Activated CD8-positive, alpha-beta T cell treated with anti-CD3 and anti-CD28 coated beads for 36 hours (primary cell): ENCODE measurements at places on chromosomes 2 and 18.

DNA sequence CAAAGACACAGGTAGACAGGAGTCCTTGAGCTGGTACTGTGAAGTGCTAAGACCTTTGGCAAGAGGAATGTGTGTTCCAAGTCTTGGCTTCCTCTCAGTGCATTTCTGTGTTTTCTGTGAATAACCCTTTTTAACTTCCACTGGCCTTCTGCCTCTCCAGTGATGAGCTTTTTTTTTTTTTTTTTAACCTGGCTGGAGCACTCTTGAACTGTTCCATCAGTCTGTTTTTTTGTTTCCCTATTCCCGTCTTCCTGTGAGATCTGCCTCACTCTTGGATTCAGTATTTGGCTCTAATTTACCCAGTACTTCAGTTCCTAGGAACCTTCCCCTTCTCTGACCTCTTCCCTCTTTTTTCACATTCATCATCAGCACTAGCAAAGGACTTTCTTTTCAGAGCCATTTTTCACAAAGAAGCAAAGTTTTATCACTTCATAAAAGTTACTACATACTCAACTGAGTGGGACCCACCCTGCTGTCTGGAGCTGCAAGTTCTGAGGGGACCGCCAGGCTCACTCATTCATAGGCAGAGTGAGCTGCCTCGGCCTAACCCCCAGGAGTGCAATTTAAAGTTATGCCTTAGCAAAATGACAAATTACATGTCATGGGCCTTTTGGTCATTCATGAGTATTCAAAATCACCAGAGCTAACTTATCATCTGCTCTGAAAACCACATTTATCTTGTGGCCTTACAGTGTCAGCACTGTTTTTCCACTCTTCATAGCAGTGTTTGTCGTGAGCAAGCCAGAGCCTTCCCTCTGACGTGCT, 126.9 kb upstream of the DAPL1 start:
- H3K4me1 ChIP-seq, result no peaks in the 10 kb centered on the region
- H3K4me3 ChIP-seq, result no peak overlapping the region
- no peaks in the 10 kb centered on the region for H3K27me3 ChIP-seq
- peaks cover 15% of the 10 kb centered on the region for H3K36me3 ChIP-seq

- H3K27ac ChIP-seq, result peak overlapping the region; percentile 85
- peak; percentile 87 for DNase-seq
- peaks cover 26% of the 10 kb centered on the region for H3K4me1 ChIP-seq
- H3K36me3 ChIP-seq, result no peaks in the 10 kb centered on the region
- no peaks in the 10 kb centered on the region for H3K27me3 ChIP-seq
- H3K4me3 ChIP-seq, result no peak overlapping the region
Measured at GRCh38 chr2:9656270-9656766, 25.5 kb upstream of the YWHAQ start.

DNA sequence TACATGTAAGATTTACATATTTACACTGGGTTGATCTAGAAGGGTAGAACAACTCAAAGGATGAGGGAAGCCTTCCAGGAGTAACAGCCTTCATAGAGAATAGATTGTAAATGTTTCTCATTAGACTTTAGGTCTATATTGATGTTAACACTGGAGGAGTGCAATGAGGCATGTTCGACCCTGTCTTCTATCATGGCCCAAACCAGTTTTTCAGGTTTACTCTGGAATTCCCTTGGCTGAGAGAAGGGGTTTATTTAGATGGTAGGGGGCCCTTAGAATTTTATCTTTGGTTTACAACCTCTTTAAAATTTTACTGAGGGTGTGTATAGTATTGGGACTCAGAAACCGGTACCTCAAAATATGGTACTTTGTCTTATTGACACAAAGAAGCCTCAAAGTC, 634.9 kb upstream of the PIK3C3 start:
- H3K27ac ChIP-seq, result no peak overlapping the region
- DNase-seq, result no peak
- no peaks in the 10 kb centered on the region for H3K36me3 ChIP-seq
- H3K4me1 ChIP-seq, result no peaks in the 10 kb centered on the region
- no peaks in the 10 kb centered on the region for H3K27me3 ChIP-seq

DNA sequence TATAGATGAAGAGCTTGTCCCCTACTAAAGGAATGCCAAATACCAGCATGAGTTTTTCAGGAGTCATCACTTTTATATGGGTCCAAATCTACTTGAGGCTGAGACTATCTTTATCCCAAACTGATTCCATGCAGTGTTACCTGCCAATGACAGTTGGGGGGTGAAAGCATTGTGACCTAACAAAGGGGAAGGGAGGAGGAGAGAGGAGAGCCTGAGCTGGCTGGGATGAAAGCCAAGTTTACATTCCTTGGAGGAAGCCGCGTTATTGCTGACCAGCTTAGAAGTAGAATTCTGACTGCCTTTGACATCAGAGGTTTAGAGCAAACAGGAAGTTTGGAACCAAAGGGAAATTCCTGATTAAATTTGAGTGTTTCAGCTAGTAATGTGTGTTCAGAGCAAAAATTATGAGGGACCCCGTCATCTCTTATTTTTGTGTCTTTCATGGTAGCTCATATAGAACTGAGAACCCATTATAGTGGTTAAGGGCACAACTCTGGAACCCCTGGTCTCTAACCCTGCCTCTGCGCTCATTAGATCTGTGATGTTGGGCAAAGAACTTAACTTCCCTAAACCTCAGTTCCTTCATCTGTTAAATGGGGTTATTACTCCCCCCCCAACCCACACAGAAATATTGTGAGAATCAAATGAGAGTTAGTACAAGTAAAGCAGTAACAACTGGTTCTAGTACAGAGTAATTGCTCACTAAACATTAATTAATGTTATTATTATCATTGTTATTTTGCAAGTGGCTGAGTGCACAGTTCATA, 199.3 kb upstream of the EPAS1 start:
- H3K4me3 ChIP-seq, result no peak overlapping the region
- DNase-seq, result no peak
- H3K27ac ChIP-seq, result peak overlapping the region; percentile 14

- no peak for DNase-seq
- no peaks in the 10 kb centered on the region for H3K36me3 ChIP-seq
- H3K27ac ChIP-seq, result no peak overlapping the region
- H3K4me3 ChIP-seq, result no peak overlapping the region
- H3K27me3 ChIP-seq, result no peaks in the 10 kb centered on the region
Measured at GRCh38 chr2:115569547-115569946, 1127.1 kb downstream of the DPP10 start.

DNA sequence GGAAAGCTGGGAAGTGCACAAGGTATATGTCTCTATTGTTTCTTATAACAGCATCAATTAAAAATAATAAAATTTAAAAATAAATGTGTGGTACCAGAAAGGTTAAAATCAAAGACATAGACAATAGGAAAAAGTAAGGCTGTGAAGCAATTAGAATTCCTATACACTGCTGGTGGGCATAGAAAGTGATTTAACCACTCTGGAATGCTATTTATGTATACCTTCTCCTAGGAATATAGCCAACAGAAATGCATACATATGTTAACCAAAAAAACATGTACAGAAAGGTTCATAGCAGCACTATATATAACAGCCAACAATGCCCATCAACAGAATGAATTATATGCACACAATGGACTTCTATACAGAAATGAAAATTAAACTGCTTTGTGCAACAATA, 43.0 kb downstream of the WDSUB1 start:
- H3K4me1 ChIP-seq, result no peaks in the 10 kb centered on the region
- no peak overlapping the region for H3K4me3 ChIP-seq
- DNase-seq, result no peak
- no peak overlapping the region for H3K27ac ChIP-seq

DNA sequence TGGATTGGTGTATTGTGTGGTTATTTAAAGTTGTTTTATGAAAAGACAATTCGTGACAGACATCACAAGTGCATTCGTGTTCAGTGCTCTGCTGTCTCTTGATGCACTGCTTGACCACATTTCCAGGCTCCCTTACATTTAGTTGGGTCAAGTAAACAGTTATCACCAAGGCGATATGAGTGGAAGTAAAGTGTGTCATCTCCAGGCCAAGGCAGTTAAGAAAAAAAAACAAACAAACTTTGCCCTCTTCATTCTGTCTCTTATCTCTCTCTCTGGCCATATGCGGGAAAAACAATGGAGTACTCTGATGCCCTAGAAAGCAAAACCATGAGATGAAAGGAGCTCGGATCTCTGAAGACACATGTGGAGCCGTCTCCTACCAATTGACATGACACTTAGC, 131.1 kb downstream of the DSEL start:
- DNase-seq, result no peak
- no peak overlapping the region for H3K27ac ChIP-seq
- no peaks in the 10 kb centered on the region for H3K36me3 ChIP-seq
- no peaks in the 10 kb centered on the region for H3K27me3 ChIP-seq
- H3K4me3 ChIP-seq, result no peak overlapping the region

- H3K27ac ChIP-seq, result peak overlapping the region; percentile 72
- DNase-seq, result no peak
- H3K4me3 ChIP-seq, result no peak overlapping the region
- H3K27me3 ChIP-seq, result no peaks in the 10 kb centered on the region
Measured at GRCh38 chr2:224957540-224958461, 84.5 kb downstream of the DOCK10 start.

DNA sequence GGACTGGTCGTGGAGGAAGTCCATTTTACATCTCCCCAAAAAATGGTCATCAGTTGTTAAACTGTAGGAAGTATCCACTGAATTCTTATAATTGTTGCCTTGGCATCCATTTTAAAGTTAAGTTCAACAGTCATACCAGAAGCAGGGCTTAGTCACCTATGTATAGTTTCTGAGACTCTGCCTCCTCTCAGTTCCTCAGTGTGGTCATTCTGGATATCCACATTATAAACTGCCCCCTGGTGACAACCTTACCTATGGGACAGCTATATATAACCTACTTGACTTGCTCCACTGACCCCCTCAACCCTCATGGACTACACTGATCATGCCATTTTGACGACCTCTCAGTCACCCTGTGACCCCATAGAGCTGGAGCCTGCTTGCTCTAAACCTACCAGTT, 617.0 kb downstream of the LRP1B start:
- no peaks in the 10 kb centered on the region for H3K27me3 ChIP-seq
- H3K4me3 ChIP-seq, result no peak overlapping the region
- no peak for DNase-seq
- no peak overlapping the region for H3K27ac ChIP-seq
- no peaks in the 10 kb centered on the region for H3K36me3 ChIP-seq

- DNase-seq, result no peak
- peaks cover 3% of the 10 kb centered on the region for H3K27me3 ChIP-seq
- H3K27ac ChIP-seq, result no peak overlapping the region
- H3K4me3 ChIP-seq, result no peak overlapping the region
- H3K4me1 ChIP-seq, result peaks cover 11% of the 10 kb centered on the region
- H3K36me3 ChIP-seq, result no peaks in the 10 kb centered on the region
Measured at GRCh38 chr2:69740502-69740951, 1.4 kb upstream of the ANXA4 start.

DNA sequence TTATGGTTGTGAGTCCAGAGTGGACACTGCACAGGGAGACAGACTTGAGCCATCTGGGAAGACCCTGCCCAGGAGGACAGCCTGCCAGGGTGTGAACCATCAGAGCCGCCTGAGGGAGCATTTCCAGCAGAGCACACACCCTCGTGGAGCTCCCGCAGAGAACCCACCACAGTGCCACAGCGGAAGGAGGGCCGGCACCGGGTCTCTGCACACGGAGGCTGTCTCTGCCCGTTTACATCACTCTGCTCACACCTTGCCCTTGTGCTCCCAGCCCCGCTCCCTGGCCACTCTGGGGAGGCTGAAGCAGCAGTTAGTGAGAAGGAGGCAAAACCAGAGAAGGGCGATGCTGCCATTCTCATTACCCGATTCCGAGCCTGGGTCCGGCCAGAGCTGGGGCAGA, 161.9 kb downstream of the KLHL29 start:
- DNase-seq, result no peak
- no peaks in the 10 kb centered on the region for H3K27me3 ChIP-seq
- H3K27ac ChIP-seq, result no peak overlapping the region
- peaks cover 7% of the 10 kb centered on the region for H3K4me1 ChIP-seq

- no peak overlapping the region for H3K4me3 ChIP-seq
- DNase-seq, result no peak
- H3K4me1 ChIP-seq, result no peaks in the 10 kb centered on the region
- no peak overlapping the region for H3K27ac ChIP-seq
- H3K36me3 ChIP-seq, result no peaks in the 10 kb centered on the region
Measured at GRCh38 chr18:78732273-78733210, 247.1 kb upstream of the SALL3 start.

DNA sequence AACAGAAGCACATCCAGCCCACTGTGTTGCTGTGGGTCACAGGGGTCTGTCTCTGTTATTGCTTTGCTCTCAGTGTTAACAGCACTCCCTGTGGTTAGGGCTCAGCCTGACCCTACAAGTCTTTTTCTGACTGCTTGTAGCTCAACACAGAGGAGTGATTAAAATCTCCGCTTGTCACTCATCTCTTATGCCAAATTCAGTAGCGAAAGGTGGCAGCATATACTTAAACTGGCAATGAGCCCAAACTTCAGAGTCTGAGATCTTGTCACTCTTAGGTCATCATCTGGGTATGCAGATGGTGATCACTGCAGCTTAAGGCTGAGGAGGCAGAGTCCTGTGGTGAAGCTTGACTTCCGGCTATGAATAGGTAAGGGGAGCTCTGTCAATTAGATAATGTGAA, 63.3 kb upstream of the CSRNP3 start:
- peaks cover 3% of the 10 kb centered on the region for H3K27me3 ChIP-seq
- no peaks in the 10 kb centered on the region for H3K4me1 ChIP-seq
- H3K4me3 ChIP-seq, result no peak overlapping the region
- H3K27ac ChIP-seq, result no peak overlapping the region
- no peak for DNase-seq

GRCh38 chr2:216394881-216395280, 17.4 kb upstream of the SMARCAL1 start:
- H3K4me1 ChIP-seq, result peaks cover 2% of the 10 kb centered on the region
- no peak overlapping the region for H3K4me3 ChIP-seq
- H3K27me3 ChIP-seq, result no peaks in the 10 kb centered on the region

DNA sequence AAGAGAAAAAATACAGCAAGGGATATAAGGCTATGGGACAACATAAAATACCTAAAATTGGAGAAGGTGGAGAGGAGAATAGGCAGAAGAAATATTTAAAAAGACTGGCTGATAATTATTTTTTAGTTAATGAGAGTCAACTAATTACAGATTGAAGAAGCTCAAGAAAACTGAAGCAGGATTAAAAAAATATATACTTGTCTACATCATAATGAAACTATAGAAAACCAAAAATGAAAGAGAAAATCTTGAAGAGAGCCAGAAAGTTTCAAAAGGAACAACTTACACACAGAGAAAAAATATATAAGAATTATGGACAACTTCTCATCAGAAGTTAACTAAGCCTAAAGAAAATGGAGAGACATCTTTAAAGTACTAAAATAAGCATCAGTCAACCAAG, 62.9 kb upstream of the APCDD1 start:
- peaks cover 5% of the 10 kb centered on the region for H3K27me3 ChIP-seq
- H3K27ac ChIP-seq, result peak overlapping the region; percentile 73
- no peak for DNase-seq
- no peaks in the 10 kb centered on the region for H3K36me3 ChIP-seq
